ENCODE measurements at places on chromosomes 13 and 19.

DNA sequence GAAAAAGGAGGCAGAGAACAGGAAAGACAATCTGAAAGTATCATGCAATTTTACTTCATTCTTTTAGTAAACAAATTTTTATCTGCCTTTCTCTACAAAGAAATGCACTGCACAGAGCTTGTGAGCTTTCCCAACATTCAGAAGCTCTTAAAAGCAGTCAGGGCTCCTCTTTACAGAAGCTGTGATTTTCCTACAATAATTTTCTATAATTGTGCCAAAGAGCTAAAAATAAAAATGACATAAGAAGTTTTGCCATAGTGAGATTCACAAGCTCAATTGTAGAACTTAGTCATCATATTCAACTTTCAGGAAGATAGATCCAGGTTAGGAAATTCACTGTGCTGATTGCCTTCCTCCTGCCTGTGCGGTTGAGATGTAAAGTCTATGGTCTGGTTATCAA is 341.4 kb downstream of the PCDH9 start:
- no peak for DNase-seq

DNA sequence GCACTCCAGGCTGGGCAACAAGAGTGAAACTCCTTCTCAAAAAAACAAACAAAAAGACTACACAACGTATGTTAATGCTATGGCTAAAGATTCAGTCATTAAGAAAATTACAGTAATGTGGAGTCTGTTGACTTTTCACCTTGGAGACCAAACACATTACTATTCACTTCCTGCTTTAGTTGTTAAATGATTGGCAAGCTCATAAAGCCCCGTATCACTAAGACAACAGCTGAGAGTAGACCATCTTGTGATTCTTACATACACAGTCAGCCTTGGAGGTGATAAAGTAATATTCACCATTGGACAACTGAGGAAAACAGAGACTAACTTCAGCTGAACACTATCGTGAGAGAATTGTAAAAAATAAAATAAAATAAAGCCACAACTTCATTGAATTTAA is 86.5 kb downstream of the KCTD12 start:
- no peak for DNase-seq

GRCh38 chr13:48009284-48009683 is 8.2 kb upstream of the SUCLA2 start:
- no peak for DNase-seq

- no peak for DNase-seq
Observed at GRCh38 chr13:24664726-24665409, 15.3 kb upstream of the ATP12A start.

DNA sequence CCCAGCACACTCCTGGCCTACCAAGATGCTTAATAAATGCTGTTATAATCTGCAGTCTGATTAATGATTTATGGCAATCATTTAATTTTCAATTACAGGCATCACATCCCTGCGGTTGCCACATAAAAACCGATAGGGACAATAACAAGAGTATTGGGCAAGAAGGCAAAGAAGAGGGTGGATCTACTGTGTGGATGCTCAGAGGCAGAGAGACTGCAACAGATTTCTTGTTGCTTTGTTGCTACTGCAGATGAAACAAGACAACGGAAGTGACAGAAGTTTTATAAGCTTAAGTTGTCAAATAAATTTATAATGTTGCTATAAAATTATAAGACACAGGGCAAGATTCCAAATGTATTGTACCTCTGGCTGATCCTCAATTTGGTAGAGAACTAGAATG is 154.8 kb downstream of the ABCC4 start:
- DNase-seq: no peak

- DNase-seq: no peak
Observed at GRCh38 chr13:30569901-30570576, 47.7 kb upstream of the USPL1 start.

DNA sequence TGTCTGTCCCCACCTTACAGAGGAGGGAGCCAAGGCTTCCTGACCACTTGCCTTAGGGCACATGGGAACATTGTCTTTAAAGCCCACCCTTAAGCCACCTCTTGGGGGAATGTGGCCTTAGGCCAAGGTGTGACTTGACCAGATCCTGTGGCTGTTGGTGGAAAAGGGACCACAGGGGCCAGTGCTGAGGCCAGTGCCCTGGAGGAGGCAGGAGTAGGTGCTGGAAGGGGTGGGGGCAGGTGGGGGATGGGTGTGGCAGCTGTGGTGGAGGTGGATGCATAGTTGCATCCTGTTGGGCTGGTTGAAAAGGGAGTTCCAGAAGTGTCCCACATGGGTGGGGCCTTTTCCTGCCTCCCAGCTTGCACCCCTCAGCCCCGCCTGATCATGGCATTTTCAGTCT is 44.8 kb downstream of the DNM2 start:
- no peak for DNase-seq

GRCh38 chr13:95387733-95388207 is 86.5 kb upstream of the ABCC4 start:
- DNase-seq: no peak

DNA sequence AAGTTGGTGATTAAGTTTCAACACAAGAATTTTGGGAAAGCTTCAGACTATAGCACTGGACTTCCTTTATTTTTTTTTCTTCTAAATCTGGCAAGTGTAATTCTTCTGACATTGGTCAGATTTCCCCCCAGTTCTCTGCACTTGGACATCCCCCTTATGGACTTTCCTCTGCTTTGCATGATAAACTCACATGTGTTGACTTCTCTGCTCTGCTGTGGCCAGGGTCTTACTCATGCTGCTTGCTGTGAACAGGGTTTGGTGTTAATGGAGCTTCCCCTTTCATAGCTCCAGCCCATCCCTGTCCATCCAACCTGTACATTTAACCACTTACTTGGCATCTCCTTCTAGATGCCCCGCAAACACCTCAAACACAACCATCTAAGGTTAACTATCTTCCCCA is 70.5 kb upstream of the SPATA13 start:
- DNase-seq: no peak

DNA sequence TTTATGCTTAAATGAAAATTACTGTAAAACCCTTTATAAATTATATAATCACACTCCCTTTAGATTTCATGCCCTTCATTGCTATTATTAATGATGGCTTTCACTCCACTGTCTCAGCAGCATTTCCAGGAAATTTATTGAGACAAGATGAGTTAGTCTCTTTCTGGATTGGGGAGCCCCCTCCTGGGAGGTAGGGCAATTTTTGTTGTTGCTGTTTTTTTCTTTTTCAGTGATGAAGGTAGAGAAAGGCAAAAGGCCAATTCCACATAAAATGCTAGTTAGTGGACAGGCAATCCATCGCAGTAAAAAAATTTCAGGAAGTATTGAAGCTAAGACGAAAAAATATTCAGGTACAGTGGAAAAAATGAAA is 80.2 kb downstream of the TEX26 start:
- DNase-seq: no peak

- no peak for DNase-seq
Observed at GRCh38 chr13:96223231-96223630, 133.3 kb downstream of the HS6ST3 start.

GRCh38 chr19:18756896-18757295 is 34.2 kb downstream of the COMP start:
- DNase-seq: no peak

DNA sequence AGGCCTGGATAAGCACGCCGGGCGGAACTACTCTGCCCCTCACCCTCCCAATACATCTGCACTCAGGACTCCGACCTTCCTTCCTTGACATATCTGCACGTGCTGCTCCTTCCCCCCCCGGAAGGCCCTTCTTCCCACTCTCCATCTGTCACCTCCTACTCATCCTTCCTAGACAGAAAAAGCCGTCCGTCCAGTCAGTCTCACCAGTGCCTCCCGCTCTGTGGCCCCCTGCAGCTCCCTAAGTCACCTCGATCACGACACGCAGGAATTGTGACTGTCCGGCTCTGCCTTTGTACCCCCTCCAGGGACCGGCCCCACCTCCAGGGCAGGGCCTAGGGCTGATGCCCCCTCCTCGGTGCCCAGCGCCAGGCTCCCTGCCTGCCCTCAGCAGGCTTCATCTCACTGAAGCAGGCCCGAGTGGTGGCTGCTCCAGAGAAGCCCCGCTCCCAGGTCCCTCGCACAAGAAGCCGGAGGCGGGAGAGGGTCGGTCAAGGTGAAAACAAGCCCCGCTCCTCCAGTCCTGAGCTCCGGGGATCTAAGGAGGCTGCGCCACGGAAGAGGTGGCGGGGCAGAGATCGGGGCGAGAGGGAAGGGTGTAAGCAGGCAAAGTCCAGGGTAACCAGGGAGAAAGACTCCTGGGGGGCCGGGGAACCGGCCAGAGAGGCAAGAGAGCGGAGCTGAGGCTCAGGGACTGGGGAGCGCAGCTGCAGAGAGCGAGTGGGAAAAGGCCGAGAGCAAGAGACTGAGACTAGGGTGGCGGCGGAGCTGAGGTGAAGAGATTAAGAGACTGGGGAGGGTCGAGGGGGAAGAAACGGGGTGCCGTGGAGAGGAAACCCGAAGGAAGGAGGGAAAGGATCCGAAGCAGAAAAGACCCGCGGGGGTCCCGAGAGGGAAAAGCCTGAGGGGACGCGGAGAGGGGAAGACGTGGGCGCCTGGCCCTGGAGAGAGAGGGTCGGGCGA is 1.1 kb downstream of the PPP6R1 start:
- DNase-seq: no peak

DNA sequence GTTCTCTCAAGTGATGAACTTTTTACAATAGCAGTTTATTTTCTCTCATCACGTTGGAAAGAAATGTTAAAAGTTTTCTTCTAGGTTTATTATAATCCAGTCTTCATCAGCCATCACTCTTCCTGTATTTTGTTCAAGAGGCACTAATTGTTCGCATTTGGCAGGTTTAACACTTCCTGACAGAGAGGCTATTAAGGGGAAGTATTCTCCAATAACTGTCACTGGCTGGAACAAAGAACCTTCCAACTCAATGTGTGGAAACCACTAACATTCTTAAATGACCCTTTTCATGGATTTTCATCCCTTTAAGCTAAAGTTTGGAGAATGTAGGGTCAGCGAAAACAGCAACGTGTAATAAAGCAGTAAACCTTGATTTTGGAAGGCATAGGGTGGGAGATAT is 145.1 kb downstream of the PCCA start:
- DNase-seq: no peak
